IMR-90 (cell line): ENCODE measurements at places on chromosomes 7 and 10.

GRCh38 chr10:35372329-35372728 lies 36.0 kb downstream of the CCNY start:
- no peak for DNase-seq

DNA sequence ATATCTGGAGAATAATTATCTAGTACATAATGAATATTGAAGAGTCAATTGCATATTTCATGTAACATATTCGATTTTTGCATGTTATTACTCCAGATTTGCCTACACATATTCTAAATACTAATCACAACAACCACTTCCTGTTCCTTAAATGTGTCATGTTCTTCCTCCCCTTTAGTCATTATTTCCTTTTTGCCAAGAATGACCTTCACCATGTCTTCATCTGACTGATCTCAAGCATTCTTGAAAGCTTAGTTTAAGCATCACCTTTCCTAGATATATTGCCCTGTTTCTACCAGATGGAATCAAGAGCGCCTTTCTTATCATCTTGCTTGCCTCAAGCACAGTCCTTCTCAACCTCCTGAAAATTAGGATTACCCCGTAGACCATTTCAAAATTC lies 23.5 kb upstream of the MEOX2 start:
- no peak for DNase-seq

DNA sequence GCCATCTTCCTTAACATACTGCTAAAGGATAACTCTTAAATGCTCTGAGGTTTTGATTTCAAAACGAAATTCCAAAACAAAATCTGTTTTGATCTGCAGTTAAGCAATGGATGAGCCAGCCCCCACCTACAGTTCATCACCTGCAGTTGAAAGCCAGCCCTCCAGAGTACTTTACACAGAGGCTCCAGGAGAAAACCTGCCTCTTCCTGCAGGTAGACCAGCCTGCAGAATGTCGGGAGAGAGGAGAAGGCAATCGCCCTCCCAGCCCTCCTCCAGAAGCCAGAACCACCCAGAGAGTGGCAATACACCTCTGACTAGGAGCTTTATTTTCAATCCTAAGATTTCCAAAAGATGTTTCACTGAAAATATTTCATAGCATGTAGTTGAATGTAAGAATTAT lies 798.1 kb downstream of the GATA3 start:
- DNase-seq: no peak

DNA sequence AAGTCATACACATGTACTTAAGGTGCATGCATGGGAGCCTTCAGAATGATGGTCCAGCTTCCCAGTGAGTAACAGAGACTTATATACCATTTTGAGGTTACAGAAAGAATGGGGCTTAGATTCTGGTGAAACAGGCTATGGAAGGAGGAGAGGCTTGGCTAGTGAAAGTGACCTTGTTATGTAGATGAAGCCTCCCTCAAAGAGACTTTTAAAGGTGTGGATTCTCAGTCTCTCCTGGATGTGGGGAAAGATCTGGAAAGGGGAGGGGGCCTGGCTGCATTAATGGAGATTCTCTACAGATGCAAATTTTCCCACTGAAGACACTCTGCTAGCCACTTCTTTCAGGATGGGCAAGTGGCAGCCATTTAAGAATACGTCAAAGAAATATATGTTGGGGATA lies 5.5 kb downstream of the RASSF4 start:
- DNase-seq: no peak

- DNase-seq: peak; percentile 99
Observed at GRCh38 chr10:68153473-68154210, 44.4 kb downstream of the MYPN start.

DNA sequence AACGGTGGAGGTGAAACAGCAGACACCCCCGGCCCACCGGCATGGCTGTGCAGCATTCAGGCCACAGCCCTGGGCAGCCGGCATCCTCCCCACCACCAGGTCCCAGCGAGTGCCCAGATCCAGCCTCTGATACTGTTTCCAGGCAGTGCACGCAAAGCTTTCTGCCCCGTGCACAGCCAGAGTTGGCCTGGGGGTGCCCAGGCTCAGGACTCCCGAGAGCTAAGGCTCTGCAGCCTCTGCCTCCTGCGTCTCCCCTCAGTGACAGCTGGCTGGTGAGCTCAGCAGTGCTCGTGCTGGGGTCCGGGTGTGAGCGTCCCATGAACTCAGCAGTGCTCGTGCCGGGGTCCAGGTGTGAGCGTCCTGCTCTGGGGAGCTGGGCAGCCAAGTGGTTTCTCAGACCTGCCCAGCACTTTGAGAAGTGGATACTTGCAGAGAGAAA lies 65.4 kb downstream of the CFAP46 start:
- DNase-seq: no peak

DNA sequence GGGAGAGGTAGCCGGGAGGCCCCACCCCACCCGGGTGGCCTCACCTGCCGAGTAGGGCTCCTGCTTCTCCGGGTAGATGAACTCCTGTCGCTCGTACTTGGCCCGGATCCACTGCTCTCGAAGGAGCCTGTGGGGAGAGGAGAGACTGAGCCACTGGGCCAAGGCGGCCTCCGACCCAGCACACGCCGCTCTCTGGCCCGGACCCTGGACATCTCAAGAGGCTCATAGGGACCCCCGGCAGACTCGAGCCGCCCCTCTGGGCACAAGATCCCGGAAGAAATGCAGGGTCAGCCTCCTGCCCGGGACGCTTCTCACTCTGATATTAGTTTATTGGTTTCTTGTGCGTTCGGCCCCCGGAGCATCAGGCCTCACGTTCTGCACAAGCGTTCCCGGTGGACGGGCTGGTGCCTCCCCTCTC lies 34.5 kb downstream of the ADAP1 start:
- no peak for DNase-seq

- DNase-seq: no peak
Observed at GRCh38 chr7:20005081-20005480, 212.1 kb downstream of the MACC1 start.
